HEK293T (cell line): ENCODE measurements at places on chromosomes 1 and 21.

DNA sequence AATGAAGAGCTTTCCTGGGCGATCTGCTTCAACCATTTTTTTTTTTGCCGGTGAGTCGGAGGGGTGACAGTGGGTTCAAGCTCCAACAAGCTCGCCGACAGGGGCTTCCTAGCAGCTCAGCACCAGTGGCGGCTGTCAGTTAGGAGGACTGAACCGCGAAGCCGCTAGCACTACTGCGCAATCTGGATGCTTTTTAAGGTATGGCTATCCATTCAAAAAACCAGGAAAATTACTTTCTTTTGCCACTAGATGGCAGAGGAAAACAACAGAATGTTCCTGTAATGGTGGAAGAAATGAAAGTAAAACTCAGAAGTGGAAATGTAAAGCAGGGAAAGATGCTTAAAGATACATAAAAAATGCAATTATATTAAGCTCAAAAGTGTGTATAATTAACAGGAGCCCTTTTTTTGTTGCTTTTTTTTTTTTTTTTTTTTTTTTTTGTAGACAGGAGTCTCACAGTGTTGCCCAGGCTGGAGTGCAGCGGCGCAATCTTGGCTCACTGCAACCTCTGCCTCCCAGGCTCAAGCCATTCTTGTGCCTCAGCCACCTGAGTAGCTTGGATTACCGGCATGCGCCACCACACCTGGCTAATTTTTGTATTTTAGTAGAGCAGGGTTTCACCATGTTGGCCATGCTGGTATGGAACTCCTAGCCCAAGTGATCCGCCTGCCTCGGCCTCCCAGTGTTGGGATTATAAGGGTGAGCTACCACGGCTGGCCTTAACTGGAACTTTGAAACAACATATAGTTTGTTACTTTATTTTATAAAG is 8.5 kb downstream of the KYAT3 start:
- peak; percentile 22 for DNase-seq

DNA sequence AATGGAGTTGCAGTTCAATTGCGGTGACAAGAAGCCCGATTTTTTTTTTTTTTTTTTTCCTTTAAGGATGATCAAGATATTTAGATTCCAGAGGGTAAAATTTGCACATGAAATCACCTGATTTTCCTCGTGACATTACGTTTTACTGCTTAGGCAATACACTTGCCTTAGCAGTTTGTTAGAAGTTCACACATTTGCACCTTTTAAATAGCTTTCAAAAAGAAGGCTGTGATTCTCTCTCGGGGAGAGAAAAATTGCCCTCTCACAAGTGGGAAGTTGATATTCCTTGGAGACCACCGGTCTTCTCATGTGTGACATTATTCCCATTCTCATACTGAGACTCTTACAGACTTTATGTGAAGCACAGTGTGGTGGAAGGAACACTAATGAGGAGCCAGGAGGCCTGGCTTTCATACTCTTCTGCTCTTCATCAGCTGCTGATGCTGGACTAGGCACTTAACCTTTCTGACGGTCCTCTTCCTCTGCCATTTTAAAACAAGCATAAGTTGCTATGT is 69.8 kb upstream of the HSPA13 start:
- DNase-seq = no peak

DNA sequence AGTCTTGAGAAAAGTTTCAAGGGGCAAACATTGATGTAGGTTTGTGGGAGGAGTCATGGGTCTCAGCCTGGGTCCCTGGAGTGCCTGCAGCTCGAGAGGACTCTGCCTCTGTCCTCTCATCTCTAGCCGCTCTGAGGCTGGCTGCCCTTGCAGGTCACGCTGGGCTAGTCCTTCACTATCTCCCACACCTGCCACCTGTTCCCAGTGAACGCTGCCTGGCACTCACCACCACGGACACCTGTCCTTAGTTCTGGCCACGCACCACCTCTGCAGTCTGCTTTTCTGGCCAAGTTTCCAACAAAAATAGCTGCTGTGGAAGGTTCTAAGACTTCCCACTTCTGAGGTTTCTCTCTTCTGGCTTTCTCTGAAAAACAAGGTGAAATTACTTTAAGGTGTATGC is 52.5 kb downstream of the SH3BGR start:
- DNase-seq = no peak

DNA sequence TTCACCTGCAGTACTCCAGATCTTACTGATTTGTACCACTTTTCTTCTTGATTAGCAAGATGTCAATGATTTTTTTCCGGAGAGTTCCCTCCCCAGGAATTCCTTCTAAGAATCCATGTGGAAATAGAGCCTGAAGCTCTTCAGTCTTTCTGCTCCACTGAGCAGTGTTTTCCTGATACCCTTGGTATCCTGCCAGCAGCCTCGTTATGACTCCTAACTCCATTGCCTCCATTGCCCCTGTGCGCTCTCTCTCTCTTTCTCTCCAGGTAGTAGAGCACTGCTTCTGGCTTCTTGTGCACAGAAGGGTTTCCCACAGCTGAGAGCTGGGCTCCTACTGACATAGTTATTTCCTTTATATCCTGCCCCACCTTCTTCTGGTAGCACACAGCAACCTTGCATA is 12.2 kb downstream of the UBE2U start:
- no peak for DNase-seq

GRCh38 chr1:31745096-31745945 is 18.8 kb downstream of the ADGRB2 start:
- peak; percentile 95 for DNase-seq

GRCh38 chr1:234582681-234583301 is 27.2 kb downstream of the IRF2BP2 start:
- DNase-seq = no peak

DNA sequence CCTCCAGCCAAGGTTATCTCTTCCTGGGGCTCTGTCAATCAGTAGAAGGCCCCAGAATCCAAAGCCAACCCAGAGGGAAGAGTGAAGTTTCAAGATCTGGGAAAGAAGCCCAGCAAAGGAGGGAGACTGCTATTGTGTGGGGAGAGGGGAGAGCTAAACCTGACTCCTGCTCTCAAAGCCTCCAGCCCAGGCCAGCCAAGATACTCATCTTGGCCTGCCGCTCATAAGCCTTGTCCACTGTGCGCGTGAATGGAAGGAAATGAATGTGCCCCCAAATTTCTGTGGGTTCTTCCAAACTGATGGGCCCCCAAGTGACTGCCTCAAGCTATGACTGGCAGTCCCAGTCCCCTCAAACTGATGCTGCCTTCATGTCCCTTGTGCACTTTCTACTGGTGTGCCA is 2.0 kb downstream of the PLXNA2 start:
- no peak for DNase-seq

DNA sequence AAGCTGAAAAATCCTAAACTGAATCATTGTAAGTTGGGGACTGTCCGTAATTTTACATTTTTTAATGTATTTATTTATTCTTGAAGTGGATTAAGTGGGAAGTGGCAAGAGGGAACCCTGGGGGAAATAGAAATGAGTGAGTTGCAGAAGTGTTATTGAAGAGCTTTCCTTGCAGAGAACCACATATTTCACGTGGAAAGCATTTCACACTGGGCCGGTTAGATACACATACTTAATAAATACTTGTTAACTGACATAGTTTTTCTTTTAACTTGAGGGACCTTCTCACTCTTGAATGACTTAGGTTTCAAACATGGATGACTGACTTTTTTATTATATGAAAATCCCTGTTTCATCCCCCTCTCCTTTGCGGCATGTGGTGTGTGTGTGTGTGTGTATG is 239.3 kb downstream of the LMO4 start:
- DNase-seq = no peak

DNA sequence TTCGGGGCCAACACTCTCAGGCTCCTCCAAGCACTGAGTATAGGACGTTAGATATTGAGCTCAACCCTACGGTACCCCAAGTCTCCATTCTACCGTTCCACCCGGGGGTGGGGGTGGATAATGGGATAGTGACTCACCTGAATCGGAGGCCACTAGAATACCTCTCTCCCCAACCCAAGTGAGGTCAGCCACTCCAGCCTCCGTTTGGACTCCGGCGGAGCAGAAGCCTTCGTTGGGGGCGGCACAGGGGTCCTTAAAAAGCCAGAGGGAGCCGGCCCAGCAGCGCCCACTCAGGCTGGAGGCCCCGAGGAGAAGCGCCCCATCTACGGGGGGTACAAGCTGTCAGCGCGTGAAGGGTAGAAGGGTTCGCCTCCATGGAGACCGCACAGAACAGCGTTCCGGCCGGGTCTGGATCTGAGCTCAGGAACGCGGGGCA is 556 bp downstream of the WDR77 start:
- peak; percentile 23 for DNase-seq
